Activated CD8-positive, alpha-beta memory T cell treated with anti-CD3 and anti-CD28 coated beads, Interleukin-2, amount 50 U/mL, for 4 hours (primary cell): ENCODE measurements at places on chromosomes 12 and 14.

DNA sequence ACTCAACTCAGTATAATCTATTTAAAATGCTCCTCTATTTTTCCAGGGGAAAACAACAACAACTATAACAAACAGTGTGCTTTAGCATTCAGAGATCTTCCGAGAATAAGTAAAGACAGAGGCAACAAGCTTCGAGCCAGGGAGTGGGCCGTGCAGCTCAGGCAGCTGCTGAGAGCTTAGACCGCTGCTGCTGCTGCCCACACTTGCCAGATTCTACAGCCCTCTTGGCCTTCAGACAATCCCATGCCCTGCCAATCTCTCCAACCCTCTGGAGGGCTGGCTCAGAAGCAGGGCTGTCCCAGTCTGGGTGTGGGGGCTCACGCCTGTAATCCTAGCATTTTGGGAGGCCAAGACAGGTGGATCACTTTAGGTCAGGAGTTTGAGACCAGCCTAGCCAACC, 23.4 kb upstream of the ELK3 start:
- no peak for DNase-seq

- DNase-seq: peak; percentile 25
Measured at GRCh38 chr12:62435303-62436163, 31.1 kb upstream of the MON2 start.

DNA sequence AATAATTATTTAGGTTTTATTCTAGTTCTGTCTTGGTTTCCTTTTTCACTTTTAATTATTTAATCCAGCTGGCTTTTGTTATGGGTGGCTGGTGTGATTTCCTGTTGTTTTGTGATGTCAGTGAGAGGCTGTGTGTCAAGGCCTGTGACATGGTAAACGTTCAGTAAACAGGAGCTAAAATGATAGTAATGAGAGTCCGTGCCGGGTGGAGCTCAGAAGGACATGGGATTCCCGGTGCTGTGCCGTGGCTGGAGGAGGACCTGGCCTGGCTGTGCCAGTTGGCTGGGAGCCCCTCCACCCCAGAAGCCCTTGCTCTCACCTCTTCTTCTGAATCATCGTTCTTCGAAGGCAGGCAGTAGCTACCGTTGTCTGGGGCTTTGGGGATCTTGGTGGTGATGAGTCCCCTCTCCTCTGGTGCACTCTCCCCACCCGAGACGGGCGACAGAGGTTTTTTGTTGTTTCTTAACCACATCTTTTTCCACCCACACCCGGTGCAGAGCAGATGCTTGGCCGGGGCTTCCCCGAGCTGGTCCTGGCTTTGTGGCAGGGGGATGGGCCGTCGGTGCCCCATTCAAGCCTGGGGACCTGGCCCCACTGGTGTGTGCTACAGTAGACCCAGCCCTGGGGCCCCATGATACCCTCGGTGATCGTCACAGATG, 29.1 kb downstream of the SH2B3 start:
- peak; percentile 86 for DNase-seq

DNA sequence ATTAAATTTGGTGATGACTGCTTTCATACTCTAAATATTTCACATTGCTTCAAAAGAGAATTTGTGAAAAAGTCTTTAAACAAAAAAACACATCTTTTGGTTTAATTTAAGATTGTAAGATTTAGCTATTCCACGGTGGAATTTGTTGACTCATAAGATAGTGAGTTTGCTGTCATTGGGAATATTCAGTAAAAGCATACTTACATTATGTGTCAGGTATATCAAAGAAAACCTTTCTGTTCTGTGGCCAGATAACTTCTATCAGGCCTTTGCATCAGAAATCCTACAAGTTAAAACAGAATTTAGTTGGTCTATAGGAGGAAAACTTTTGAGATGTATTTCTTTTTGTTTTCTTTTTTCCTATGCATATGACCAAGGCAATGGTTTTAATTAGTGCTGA, 148.8 kb upstream of the E2F7 start:
- no peak for DNase-seq

DNA sequence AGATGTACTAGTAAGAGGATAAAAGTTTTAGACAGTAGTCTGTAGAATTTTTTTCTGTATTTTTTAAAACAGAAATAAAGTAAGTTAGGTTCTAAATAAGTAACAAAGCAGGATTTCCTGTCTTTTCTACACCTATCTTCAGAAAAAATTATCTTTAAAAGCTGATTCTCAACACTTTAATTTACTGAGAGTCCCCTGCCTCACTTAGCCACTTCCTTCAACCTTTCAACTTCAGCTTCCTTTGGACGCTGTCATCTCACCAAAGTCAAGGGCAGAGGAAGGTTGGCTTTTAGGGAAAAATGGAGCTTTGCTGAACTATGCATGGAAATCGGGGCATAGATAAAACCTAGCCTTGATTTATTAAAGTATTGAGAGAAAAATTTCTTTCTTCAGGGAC, 44.9 kb upstream of the CERS5 start:
- no peak for DNase-seq

GRCh38 chr12:991350-992333, 619 bp downstream of the ERC1 start:
- DNase-seq: no peak

DNA sequence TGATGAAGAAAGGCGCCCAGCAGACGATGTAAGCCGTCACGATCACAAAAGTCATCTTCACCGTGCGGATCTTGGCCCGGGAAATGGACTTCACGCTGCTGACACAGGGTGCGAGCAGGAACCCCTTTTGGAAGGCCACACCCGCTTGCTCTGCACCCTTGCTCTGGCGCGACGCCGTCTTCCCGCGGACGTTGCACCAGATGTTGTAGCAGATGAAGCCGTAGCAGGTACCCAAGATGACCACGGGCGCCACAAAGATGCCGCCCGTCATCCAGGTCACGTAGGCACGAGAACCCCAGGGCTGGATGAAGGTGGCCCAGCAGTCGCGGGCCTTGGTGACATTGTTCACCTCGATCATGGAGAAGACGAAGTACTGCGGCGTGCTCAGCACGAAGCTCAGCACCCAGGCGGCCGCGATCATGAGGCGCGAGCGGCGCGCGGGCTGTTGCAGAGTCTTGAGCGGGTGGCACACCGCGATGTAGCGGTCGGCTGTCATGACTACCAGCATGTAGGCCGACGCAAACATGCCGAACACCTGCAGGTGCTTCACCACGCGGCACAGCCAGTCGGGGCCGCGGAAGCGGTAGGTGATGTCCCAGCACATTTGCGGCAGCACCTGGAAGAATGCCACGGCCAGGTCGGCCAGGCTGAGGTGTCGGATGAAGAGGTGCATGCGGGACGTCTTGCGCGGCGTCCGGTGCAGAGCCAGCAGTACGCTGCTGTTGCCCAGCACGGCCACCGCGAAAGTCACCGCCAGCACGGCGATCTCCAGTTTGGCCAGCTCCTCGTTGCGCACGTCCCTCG, 890 bp downstream of the AVPR1A start:
- DNase-seq: no peak

DNA sequence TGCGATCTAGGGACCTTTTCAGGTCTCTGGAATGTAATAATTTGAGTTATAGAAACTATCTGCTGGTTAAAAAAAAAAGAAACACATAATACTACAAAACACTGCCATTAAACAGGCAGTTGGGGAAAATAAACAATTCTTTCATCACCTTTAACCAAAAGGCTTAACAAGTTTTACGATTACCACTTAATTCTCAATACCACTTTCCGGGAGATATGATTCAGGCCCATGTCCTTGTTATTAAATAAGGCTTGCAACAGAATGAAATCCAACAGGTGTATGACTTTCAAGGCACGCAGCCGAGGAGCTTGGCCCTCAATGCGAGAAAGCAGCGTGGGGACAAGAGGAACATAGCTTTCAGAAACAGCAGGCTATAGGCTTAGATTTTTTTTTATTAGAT, 5.6 kb upstream of the GLRX5 start:
- no peak for DNase-seq

DNA sequence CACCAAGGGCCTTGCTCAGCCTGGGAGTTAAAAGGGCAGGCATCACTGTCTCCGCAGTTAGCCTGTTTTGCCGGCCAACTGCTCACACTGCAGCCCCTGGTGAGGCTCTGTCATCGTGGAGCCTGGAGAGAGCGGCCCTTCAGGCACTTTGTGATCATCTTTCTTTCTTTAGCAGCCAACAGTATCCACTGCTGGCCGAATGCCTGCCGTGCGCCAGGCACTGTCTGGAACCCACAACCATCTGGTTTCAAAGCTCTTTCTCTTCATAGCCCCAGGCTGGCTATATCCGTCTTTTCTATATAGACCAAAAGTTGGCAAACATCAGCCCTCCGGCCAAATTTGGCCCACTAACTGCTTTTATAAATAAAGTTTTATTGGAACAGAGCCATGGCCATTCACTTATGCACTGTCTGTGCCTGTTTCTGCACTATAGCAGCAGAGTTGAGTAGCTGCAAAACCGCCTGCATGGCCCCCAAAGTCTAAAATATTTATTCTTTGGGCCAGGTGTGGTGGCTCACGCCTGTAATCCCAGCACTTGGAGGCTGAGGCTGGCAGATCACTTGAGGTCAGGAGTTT, 29.5 kb downstream of the SLC8B1 start:
- DNase-seq: no peak

- DNase-seq: no peak
Measured at GRCh38 chr12:45637242-45637641, 92.3 kb upstream of the ARID2 start.

GRCh38 chr12:56229916-56230431, at the start of gene SLC39A5:
TSS of gene SLC39A5 (plus strand) at chr12:56230051. CDS start at chr12:56231275, 1,224 bp downstream.
- no peak for DNase-seq

DNA sequence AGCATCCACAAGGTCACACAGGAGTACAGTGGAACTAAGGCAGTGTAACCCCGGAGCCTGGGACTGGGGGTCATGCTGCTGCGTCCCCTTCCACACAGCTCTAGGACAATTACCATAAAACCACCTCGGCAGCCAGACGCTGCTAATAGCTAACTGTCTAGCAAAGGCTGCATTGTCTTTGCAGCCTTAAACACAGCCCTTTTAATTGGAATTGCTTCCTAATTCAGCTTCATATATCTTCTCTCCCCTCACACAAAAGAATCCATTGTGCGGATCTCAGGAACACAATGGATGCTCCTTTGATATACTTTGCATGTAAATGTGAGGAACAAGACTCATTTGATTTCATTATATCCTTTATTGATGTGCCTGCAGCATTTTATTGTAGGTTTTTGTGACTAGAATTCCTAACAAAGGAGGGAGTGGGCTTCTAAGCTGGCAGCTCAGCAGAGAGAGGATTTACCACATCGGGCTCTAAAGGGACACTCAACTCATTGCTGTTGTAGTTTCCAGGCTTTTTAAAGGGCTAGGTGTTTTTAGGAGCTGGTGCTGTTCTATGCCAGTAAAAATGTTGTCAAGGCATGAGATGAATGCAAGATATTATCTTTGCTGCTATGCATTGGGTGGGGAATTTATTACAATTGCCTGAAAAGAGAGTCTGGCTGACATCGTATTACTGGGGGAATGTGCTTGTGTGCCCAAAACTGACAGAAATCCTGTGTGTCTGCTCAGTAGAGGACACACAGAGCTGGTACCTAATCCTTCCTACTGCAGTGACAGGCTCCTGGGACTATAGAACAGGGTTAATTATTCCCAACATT, 30.4 kb upstream of the DACT1 start:
- no peak for DNase-seq

DNA sequence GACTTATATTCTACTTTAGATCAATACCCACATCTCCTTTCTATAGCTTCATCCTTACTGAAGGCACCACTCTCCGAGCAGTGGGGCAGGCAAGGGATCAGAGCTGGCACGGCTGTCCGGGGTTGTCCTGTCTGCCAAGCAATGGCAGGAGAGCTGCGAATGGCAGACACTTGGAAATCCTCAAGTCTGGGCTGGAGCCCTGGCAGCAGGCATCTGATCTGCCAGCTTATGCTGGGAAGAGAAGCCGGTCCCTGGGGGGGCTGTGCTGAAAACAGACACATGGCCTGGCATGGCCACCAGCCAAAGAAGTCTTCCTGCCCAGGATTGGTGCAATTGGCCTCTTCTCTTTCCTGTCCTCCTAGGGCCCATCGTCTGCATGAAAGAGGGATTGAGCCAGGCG, 280.2 kb upstream of the PWP1 start:
- DNase-seq: no peak

DNA sequence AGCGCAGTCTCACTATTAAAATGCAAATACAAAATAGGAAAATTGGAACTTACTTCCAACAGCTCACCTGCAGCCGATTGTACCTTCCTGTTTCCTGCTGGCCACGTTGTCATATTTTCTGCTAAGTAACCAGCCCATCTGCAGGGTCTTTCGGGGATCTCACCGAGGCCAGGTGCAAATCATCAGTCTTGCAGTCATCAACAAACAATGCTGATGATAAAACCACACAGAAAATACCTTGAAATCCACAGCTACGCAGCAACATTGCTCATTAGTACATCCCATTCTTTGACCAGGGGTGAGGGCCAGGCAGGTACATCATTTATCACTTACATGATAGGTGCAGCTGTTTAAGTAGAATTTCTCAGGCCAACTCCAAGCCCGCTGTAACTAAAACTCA, 406.9 kb downstream of the TMEM121 start:
- no peak for DNase-seq

DNA sequence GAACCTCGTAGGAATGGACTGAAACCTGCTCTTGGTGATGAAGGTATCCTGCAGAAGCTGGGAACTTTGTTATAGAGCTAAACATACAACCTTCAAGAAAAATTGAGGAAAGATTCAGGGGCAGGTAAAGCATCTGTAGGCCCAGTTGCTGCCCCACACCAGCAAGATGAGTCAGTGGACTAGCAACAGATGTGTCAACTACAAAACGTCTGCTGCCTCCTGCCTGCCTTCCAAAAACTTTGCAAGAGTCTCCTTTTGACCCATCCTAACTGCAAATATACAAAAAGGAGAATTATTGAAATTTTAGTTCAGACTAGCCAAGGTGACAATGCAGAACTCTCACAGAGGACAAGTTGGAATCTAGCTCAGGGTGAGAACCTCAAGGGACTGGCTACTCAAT, 60.9 kb upstream of the TMTC1 start:
- no peak for DNase-seq

DNA sequence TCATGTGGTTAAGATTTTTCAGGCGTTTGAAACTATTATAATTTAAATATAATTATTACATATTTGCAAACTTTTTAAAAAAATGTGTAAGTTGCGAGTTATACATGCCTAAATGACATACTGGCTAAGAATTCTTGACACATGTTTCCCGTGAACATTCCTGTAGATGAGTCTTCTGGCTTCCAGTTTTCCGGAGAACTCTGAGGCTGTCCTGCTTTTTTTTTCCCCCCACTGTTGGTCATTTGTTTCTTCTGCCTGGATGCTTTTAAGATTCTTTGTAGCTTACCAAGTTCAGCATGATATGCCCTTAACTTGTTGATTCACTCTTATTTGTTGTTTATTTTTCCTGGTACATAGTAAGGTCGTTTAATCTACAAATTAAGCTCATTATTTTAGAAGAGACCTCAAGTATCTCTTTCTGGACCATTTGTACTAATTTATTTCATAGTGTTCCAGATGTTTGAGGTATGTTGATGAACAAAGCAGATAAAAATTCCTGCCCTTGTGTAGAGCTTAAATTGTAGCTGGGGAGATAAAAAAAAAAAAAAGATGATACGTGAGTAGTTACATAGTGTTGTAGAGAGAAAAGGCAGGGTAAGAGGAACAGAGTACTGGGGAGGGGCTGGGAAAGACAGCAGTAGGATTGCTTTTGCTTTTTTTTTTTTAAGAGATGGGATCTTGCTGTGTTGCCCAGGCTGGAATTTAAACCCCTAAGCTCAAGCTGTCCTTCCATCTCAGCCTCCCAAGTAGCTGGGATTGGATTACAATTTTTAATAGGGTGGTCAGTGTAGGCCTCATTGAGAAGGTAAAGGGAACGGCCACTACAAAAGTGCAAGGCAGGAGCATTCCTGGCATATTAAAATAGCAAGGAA, 32.8 kb downstream of the ARHGAP5 start:
- DNase-seq: no peak
